Eye (tissue), 1 donor: ENCODE measurements at places on chromosomes 5 and 9.

GRCh38 chr5:56517011-56517416 is 283.9 kb upstream of the ANKRD55 start:
- DNase-seq, result no peak

- DNase-seq, result peak; percentile 81
Observed at GRCh38 chr9:35736201-35736633, 3.8 kb downstream of the CREB3 start.

DNA sequence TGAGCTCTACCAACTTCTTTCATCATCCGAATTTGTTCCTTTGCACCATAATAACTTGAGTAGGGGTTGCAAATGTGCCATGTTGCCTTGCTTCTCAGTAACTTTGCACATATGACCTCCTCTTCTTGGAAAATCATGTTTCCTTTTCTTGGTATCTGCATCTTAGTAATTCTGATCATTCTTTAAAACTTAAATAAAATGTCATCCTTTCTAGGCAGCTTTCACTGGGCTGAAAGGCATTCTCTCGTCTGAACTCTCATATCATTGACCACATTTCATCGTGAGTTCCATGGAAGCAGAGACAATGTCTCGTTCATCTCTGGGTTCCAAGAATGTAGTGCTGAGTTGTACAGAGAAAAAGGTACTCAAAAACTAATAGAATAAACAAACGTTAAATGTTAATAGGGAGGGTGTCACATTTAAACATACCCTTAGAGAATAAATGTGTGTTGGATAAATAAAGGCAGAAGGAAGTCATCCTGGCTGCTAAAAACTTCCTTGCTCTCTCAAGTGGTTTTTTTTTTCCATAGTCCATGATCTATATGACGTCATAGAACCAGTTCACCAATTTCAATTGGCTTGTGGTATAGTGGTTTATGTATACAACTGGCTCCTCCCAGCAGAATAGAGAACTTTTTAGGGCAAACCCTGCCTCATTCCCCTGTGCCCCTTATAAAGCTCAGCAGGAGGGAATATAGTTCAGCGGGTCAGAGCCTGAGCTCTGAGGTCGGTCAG is 218.1 kb upstream of the TRIM32 start:
- DNase-seq, result no peak

- DNase-seq, result no peak
Observed at GRCh38 chr5:8984386-8984785, 561.5 kb downstream of the SEMA5A start.

DNA sequence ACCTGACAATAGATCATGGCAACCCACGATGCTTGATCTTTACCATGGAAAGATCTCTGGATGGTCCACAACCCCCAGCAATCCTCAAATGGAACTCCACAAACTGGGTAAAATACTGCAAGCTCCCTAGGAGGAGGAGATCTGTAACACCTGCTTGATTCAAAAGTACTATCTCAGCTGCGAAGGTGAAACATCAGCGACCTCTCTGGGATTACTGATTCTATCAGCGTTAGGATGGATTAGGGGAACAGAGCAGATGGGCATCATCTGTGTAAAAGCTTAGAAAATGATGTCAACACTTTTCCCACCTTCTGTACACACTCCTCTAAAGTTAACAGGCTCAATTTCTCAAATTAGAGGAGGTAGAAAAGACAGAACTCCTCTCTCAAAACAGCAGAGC is 31.5 kb upstream of the TRPC7 start:
- no peak for DNase-seq

DNA sequence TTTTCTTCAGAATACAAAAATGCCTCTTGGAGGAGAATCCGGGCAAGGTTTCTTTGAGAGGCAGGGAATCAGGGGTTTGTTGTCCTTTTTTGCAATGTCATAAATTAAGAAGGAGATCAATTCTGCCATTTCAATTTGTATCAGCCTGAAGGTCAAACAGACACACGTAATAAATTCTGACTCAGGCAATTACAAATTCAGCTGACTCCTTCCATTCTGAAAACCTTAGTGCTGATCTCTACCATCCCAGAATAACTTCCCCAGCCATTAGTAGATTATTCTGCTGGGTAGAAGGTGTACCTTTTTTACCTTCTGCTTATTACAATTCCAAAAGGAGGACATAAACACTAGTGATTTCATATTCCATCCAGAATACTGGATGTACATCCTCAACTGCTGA is 516.6 kb downstream of the AGTPBP1 start:
- DNase-seq, result no peak

DNA sequence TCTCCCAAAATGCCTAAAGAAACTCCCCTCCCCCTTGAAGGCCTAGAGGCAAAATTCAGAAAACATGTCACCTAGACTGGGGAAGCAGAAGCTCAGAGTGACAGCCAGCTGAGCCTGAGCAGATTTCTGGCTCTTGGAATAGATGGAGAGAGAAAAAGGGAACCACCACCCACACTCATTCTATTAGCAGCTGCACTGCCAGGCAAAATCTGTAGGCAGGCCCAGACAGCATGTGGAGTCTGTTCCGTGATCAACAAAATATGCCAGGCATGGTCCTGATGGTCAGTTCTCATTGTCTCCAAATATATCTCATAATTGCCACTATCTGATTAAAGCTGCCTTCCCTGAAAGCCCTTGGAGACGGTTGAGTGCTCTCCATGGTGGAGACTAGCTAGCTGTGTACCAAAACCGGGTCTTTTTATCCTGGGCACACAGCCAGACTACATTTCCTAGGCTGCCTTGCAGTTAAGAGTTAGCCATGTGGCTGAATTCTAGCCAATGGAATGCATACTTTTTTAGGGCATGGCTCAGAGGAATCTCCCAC is 131.7 kb upstream of the GPR151 start:
- DNase-seq, result peak; percentile 39

DNA sequence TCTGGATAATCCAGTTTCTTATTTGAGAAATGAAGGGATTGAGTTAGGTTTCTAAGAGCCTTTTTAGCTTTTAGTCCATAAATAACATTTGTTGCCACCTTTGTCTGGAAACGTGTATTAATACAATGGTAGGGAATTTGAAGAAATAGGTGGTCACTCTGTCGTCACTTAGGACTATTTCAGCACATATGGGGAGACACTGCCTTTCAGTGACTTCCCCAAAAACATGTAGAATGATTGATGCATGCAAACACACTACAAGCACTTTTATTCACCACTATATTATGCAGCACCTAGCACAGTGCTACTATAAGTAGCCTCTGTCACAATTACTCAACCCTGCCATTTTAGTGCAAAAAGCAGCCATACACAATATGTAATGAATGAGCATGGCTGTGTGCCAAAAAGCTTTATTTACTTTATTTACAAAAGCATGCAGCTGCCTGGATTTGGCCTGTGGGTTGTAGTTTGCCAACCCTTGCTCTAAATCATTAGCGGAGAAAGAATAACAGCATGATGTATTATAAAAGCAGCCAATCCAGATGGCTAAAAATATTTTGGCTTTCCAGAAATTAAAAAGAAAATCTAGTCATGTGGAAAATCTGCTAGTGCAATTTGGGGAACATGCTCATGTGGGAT is 154.2 kb upstream of the HMHB1 start:
- DNase-seq, result peak; percentile 45

DNA sequence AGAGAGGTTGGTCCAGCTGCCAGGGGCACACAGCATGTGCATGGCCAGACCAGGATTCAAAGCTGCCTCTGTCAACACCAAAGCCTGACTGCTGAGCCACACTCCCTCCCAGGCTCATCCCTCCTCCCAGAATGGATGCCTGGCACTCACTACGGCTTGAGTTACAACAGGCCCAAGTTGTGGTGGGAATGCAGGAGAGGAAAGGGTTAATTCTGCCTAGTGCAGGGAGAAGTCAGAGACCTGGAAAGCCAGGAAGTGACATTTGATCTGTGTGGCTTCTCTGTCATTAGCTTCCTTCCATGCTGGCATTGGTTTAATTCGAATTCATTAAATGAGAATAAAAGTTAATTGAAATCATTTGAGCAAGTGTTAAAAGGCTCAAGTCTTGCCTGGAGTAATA is 150.0 kb downstream of the NSG2 start:
- no peak for DNase-seq

DNA sequence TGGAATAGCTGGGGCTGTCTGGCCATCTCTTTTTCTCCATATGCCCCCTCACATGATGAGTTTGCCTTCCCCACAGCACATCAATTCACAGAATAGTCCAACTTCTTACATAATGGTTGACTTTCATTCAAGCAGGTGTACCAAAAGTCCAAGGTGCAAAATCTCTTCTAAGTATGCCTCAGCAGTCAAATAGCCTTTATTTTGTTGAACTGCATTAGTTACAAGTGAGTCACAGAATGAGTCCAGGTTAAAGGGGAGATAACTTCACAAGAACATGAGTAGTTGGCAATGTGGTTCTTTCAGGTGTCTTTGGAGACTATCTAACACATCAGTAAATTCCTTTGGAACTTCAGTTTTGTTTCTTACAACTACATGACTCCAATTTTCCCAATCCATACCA is 672.5 kb downstream of the PRELID2 start:
- DNase-seq, result no peak

DNA sequence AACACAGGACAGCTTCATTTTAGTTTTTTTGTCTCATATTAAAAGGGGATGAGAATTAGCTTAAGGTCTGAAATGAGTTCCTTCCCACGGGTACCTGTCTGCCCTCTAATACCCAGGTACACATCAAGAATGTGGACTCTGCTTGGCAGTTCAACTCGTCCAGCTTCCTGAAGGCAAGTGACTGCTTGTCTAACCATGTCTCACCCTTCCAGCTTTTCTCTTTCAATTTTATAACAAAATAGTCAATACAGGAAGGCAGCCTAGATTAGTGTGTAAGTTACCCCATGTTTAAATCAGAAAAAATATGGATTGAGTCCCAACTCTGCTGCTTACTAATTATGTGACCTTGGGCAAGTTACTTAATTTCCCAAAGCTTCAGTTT is 50.5 kb upstream of the C5orf46 start:
- no peak for DNase-seq

DNA sequence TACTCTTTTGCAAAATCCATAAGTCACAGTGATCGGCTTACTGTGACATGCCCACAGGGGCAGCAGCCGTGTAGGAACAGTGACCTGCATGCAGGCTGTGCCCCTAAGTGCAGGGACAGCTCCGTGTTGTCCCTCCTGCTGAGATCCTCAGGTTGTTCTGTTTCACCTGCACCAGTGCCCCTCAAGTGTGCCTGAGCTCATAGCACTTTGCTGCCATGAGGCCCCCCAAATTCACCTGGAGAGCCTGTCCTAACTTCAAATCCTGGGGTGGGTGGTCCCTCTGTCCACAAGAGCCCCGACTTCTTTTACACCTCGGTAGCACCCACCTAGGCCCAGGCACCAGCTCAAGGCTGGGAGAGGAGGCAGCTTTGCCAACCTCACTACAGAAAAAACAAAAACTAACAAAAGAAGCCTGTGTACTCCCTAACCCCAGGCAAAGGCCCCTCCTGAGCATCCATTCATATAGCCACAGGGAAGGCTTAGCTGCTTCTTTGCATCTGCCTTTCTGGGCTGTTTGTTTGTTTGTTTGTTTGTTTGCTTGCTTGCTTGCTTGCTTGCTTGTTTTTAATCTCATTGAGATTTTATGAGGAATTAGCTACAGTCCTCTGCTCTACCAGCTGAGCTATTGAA is 214.5 kb downstream of the AUH start:
- DNase-seq, result no peak

DNA sequence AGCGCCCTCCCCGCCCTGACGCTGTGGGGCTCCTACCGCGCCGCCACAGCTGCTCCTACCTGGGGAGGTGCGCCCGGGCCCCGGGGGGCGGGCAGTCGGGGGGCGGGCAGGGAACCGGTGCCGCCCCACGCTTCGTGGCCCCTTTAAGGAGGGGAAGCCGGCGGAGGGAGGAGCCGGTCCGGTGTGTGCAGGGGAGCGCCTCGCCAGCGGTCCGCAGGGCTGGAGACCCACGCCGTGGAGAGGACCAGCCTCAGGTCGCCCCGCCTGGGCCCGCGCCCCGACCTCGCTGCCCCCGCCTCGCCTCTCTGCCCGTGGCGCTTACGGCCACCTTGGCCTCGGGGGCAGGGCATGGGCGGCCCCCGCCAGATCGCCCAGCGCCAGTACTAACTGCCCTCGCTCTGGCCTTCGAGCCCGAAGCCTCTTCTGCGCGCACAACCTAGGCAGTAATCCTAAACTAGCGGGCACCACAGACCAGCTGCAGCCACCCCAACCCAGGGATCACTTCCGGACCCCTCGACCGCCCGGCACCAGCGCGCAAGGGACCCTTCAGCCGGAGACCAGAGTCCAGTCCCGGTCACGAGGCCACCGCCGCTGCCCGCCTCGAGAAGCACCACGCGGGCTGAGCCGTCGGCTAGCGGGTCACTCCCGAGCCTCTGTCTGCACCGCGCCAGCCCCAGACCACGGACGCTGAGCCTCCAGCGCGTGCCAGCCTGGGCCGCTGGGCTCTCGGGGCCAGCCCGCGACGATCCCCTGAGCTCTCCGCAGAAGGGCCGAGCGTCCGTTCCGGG is at the start of gene FOXE1:
FOXE1 (plus strand) TSS at position 171 of the 788 bp plus-strand sequence. CDS start 689 bp downstream, outside the sequence.
- DNase-seq, result peak; percentile 68

- DNase-seq, result peak; percentile 77
Observed at GRCh38 chr5:59390074-59390659, 503.4 kb downstream of the PDE4D start.

DNA sequence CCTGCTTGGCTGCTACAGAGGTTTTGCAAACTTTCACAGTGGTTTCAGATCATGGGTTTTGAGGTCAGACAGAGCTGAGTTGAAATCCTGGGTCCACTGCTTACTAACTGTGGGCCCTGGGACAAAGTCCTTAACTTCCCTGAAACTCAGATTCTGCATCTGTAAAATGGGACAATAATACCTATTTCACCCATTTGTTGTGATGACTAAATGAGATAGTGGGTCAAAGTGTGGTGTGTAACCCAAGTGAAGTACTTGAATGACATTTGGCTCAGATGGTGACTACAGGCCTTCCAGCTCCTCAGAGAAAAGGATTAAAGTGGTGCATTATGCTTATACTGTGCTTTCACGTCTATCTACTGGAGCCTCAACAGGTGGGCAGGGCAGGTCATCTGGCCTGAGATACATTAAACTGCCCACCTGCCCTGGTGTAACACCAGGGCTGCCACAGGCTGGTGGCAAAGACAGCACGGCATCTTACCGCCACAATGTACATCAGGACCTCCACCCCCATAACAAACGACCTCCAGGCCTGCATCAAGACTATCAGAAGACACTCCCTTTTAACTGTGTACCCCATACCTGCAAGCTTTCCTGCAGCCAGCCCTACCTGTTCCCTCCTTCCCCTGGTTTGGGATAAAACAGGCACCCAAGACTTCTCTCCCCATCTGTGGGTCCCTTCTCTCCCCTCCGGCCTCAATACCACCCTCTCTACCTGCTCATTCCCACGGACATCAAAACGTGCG is 846 bp upstream of the TRAF1 start:
- no peak for DNase-seq

- no peak for DNase-seq
Observed at GRCh38 chr5:158473016-158473635, 614.2 kb upstream of the CLINT1 start.

DNA sequence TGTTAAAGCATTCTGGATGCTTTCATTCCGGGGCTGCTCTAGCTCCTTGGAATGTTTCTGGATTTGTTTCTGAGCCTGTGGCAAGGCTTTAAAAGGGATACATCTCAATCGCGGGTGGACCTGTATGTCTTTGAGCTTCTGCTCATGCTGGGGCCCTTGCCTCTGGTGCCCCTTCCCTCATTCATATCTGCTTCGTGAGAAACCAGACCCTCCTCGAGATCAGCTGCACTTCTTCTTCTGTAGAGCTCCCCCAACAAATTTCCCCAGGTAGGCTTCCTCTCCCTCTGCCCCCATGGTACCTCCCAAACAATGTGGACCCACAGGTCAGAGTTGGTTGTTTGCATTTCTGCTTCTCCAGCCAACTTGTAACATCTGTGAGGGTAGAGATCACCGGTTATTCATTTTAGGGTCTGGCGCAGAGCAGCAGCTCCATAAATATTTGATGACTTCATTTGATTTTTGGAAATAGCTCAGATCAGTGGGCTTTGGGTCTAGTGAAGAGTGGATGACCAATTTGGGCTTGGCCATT is 6.6 kb downstream of the ZNF618 start:
- DNase-seq, result no peak
